Uterus (tissue), 4 donors: ENCODE measurements at places on chromosomes 16 and 17. TPM values are rescaled to one million over a fixed set of nuclear protein-coding genes. Genes with fewer than 3 reads are reported as not detected.

GRCh38 chr16:83768986-83769385, 38.8 kb upstream of the HSBP1 start:
- no peaks in the 10 kb centered on the region for H3K4me1 ChIP-seq
- H3K4me3 ChIP-seq: no peak overlapping the region
- DNase-seq: no peak
- H3K27ac ChIP-seq: no peak overlapping the region

DNA sequence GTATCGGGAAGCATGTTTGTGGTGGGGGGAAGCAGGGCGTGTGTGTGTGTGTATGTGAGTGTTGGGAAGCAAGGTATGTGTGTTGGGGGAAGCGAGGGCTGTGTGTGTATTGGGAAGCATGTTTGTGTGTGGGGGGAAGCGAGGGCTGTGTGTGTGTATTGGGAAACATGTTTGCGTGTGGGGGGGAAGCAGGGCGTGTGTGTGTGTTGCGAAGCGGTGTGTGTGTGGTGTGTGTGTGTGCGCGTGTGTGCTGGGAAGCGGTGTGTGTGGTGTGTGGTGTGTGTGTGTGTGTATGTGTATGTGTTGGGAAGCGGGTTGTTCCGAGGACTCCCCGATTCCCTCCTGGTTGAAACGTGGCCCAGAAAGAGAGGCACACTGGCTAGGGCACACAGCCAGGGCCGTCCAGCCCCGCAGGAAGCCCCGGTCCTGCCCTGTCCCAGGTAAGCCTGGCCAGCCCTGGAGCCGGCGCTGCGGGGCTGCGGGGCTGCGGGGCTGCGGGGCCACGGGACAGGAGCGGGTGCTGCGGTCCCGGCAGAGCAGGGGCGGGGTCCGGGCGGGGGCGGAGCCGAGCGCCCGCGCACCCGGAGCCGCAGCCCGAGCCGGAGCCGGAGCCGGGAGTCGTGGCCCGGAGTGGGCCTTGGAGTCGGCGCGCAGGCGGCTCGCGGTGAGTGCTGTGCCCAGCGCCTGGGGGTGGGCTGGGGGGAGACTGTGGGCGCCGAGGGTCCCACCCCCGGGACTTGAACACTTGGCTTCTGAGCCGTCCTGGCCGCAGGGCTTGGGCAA, at the start of gene NOD2:
NOD2 (plus strand) TSS at position 608 of the 783 bp plus-strand sequence. CDS start 5,890 bp downstream, outside the sequence.
- no peak within 1 kb of the TSS for H3K27ac ChIP-seq
- H3K4me1 ChIP-seq: no peaks in the 10 kb centered on the region
- no peak within 1 kb of the TSS for H3K4me3 ChIP-seq
- no peaks in the 10 kb centered on the region for H3K27me3 ChIP-seq

- no peaks in the 10 kb centered on the region for H3K27me3 ChIP-seq
- H3K4me1 ChIP-seq: no peaks in the 10 kb centered on the region
- no peak overlapping the region for H3K27ac ChIP-seq
- no peak overlapping the region for H3K4me3 ChIP-seq
- no peaks in the 10 kb centered on the region for H3K36me3 ChIP-seq
Measured at GRCh38 chr17:20154286-20155000, 145.3 kb downstream of the SPECC1 start.

GRCh38 chr17:74206332-74206818, 2.9 kb downstream of the RPL38 start:
- no peaks in the 10 kb centered on the region for H3K27me3 ChIP-seq
- H3K4me1 ChIP-seq: no peaks in the 10 kb centered on the region
- no peak overlapping the region for H3K4me3 ChIP-seq
- DNase-seq: no peak

Gene KRT17
- total RNA-seq: 12.6 TPM

- no peaks in the 10 kb centered on the region for H3K36me3 ChIP-seq
- no peaks in the 10 kb centered on the region for H3K4me1 ChIP-seq
- H3K27me3 ChIP-seq: no peaks in the 10 kb centered on the region
Measured at GRCh38 chr17:5583426-5584382, 605 bp downstream of the NLRP1 start.

DNA sequence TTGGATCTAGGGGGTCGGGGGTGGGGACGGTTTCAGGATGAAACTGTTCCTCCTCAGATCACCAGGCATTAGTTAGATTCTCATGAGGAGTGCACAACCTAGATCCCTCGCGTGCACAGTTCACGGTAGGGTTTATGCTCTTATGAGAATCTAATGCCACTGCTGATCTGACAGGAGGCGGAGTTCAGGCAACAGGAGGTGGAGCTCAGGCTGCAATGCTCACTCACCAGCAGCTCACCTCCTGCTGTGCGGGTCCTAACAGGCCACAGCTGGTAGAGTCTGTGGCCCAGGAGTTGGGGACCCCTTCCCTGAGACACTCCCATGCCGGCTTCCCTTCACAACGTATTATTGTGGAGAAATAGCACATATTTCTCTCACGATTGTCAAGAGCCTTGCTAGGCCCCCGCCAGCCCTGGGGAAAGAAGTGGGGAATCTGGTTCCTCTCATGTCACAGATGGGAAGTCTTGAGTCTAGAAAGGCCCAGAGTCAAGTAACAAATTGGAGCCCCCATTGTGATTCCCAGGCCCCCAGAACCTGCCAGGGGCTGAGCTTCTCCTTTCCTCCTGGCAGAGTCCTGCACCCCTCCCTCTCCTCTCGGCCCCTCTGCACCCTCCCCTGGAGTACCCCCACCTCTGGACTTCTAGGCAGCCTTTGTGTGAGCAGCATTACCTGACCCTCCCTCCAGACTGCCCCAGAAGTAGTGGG, 6.1 kb upstream of the KRT14 start:
- no peaks in the 10 kb centered on the region for H3K27me3 ChIP-seq
- H3K27ac ChIP-seq: no peak overlapping the region
- no peaks in the 10 kb centered on the region for H3K36me3 ChIP-seq
- H3K4me3 ChIP-seq: no peak overlapping the region
- no peaks in the 10 kb centered on the region for H3K4me1 ChIP-seq
- no peak for DNase-seq

GRCh38 chr16:84507011-84507982, 2.8 kb upstream of the MEAK7 start:
- no peaks in the 10 kb centered on the region for H3K36me3 ChIP-seq
- no peaks in the 10 kb centered on the region for H3K4me1 ChIP-seq
